Panc1 (cell line): ENCODE measurements at places on chromosomes 7 and 10. TPM values are rescaled to one million over a fixed set of nuclear protein-coding genes. Genes with fewer than 3 reads are reported as not detected.

GRCh38 chr10:3926675-3927525, 141.9 kb upstream of the KLF6 start:
- no peak for DNase-seq

- no peak for DNase-seq
These were observed 22.4 kb downstream of the ZFAND2A start for GRCh38 chr7:1137517-1138167.

DNA sequence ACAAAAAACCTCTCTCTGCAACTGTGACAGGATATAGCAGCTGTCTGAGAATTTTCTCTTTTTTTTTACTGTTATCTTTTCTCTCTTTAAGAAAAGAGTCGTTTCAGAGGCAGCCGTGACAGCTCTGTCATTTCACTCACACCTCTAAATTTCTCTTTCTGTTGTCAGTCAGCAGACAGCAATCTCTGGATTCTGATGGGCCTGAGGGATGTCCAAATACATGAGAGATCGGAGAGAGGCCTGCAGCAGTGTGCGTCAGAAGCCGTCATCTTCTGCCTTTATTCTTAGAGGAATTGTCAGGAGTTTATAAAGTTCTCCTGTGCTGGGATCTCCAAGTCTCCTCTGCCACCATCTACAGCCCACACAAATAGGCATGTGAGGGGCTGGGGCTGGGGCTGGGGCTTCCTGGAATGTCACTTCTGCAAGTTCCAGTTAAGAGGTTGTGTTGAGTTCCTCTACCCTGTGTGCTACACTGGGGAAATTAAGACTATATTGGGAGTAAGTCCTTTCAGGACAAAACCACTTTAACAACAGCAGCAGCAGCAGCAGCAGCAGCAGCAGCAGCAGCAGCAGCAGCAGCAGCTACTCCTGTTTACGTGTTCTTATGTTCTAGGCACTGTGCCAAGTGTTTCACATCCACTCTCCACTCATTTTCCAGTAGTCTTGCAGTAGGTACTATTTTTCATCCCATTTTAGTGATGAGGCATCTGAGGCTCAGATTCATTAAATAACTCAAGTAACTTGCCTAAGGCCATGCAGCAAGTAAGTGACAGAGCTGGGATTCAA, 541.3 kb downstream of the LRMDA start:
- no peak for DNase-seq

- DNase-seq: no peak
These were observed 25.9 kb downstream of the RGS10 start for GRCh38 chr10:119516381-119517234.

ATOH7 gene
- 0.28 TPM for total RNA-seq
